GM12865 (cell line): ENCODE measurements at places on chromosomes 3 and 15.

- no peak for DNase-seq
Observed at GRCh38 chr3:115523458-115523857, 99.9 kb upstream of the GAP43 start.

DNA sequence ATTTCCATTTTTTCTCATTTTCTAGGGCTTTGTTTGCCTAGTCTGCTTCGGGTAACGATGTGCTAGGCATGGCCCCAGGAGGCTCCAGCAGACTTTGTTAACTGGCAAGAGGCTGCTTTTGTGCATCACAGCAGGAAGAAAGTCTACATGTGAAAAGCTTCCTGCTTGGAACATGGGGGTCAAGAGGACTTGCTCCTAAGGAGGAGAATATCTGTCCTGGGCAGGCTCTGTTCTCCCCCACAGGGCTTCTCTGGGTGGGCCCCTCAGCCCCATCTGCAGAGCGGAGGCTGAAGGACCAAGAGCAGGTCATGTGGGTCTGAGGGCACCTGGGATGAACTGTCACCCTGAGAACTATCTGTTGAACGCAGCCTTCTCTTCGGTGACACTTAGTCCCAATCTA, 94.7 kb downstream of the CCNL1 start:
- DNase-seq, result no peak

DNA sequence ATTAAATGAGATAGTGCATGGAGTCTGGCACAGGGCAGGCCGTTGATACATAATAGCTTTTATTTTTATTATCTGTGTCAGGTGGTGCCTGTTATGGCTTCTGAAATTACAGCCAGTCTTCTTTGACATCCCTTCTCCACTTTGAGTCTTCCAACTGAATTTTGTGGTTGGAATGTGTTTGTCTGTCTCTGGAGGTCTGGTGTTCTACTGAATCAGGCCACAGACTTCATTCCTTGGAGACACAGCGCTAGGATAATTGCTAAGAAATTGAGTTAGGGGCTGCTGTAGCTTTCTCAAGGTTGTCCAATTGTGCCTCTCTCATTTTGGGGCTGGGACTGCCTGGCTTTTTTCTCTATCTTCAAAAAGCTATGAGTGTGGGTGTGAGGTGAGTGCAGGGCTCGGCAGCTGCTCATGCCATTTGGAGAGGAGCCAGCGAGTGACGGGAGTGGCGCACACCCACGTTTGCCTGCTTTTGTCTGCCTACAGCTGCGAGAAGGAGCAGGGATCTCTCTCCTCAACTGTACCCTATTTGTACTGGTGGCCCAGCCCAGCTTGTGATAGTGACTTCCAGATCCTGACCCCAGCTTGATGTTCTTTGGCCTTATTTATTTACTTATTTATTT, 49.8 kb upstream of the SYN2 start:
- no peak for DNase-seq

- DNase-seq, result peak; percentile 27
Observed at GRCh38 chr3:194675680-194676079, 3.7 kb upstream of the LSG1 start.

GRCh38 chr3:184171562-184171961, 3.1 kb upstream of the AP2M1 start:
- no peak for DNase-seq

DNA sequence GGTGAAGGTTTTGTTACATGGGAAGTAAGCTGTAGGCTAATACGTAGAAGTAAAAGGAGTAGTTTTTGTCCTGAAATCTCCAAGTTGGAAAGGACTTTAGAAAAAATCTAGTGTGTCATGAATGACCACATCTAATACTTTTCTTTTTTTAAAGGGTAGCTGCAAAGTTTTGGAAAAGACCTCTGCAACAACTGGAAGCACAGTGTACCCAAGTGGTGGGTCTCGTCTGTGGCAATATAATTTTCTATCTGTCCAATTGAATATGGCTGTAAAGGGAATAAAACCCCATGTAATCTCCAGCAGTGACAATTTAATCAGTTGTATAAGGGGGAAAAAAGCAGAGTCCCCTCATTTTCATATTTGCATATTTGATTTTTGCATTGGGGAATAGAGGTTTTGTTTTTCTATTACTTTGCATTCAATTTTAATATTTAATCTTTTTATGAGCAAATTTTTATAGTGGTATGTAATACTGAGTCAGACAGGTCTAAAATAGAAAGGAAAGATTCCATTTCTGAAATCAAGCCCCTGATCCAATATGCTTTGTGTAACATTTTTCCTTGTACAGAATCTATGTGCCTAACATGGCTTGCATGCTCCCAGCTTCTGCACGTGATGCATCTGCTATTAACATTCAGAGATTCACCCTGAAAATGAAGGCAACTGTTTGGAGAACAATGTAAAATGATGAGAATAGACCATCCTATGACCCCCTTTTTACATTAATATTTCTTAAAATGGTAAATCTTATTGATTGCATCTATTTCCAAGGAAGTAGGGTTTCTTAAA, 531.4 kb downstream of the ZIC1 start:
- no peak for DNase-seq

GRCh38 chr3:113218681-113219045, 7.3 kb downstream of the BOC start:
- no peak for DNase-seq
